ENCODE measurements at places on chromosomes 11 and 22.

GRCh38 chr22:47016631-47017030, 254.2 kb downstream of the TBC1D22A start:
- DNase-seq, result no peak

DNA sequence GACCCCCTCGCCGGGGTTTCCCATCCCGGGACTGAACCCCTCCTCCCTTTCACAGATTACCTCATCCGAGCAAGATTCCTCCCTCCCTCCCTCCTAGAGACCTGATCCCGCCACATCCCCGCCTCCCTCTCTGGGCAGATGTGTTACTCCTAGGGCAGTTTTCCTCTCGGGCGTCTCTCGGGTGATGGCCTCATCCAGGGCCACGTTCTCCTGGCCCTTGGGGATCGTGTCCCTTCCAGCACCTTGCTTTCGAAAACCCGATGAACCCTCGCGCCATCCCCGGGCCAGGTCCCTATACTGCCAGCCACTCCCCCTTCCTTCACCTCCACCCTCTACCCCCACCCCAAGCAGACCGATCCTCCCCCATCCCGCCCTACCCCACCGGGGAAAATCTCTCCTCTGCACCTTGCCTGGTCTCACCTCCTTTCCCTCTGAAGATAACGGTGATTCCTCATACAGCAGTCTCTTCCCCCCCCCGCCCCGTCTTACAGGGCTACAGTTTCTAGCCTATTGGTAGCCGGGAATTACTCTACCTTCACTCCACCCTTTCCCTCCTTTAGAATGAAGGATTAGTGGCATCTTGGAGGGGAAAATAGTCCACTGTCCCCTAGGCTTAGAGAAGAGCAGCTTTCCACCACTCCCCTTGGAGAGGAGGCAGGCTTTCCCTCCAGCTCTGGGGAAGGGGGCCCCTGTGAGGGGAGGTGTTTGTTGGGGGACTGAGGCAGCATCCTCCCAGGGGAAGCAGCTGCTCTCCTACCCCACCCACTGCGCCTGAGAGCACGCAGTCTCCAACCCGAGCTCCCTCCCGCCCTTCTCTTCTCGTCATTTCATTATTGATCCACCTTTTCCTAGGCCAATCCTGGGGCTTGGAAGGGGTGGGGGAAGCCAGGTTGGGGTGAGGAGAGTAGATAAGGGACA, 1.2 kb downstream of the KMT2A start:
- no peak for DNase-seq

DNA sequence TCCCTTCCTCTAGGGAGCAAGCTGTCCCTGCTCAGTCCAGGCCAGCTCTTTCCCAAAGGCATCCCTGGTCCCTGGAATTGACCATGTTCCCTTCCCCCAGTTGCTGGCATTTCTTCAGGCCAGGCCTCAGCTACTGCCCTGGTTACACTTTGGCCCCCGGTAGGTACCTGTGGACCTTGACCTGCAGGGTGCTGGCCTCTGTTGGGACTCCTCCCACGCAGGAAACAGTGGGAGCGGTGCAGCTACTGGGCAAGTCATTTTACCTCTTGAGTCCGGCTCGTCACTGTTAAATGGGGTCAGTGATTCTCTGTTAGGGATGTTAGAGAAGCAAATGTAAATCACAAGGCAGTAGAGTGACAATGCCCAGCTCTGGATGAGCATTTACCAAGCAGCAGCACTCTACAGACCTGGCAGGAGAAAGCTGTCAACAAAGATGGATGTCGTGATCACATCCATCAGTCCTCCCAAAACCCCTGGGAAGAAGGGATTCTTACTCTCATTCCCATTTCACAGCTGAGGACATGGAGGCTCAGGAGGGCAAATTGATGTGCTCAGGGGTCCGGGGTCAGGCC, 16.9 kb downstream of the MYO7A start:
- no peak for DNase-seq

DNA sequence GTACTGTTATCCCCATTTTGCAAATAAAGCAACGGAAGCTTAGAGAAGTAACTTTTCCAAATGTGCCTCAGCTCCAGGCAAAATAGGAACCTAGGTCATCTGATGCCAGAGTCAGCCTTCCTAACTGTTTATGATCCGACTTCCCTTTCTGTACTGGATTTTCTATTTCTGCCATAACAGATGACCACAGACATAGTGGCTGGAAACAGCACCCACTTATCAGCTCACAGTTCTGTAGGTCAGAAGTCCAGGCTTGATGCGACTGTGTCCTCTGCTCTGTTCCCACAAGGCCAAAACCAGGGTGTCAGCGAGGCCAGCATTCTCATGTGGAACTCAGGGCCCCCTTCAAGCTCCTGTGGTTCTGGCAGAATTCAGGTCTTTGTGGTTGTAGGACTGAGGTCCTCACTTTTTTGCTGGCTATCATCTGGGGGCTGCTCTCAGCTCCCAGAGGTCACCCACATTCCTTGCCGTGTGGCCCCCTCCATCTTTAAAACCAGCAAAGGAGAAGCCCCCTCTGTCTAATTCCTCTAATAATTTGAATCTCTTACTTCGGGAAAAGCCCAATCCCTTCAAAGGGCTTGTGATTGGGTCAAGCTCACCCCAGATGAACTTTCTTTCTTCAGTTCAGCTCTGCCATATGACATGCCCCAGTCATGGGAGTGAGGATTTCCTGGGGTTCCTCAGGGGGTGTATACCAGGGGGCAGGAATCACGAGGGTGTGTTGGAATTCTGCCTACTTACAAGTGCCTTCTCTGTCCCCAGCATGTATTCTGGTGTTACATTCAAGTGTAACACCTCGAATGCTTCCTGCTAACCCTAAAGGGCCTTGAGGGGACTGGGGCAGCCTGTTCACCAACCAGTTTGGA, 15.3 kb downstream of the KCNJ5 start:
- DNase-seq, result no peak

DNA sequence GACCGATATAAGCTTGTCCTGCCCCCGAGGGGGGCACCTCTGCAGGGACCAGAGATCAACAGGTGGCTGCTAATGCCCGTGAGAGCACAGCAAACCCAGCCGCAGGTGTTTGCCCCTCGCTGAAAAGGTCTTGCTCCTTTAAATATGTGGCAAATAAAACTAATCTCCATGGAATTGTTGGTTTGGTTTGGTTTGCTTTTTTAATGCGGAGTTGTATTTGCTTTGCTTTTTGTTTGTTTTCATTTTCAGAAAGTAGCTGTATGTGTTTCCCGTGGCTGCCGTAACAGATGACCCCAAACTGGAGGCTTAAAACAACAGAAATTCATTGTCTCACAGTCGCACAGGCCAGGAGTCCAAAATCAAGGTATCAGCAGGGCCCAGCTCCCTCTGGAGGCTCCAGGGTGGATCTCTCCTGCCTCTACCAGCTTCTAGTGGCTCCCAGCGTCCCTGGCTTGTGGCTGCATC, 93.0 kb downstream of the CELSR1 start:
- DNase-seq, result no peak

GRCh38 chr11:83140691-83141455, 16.1 kb upstream of the PCF11 start:
- DNase-seq, result peak; percentile 17

DNA sequence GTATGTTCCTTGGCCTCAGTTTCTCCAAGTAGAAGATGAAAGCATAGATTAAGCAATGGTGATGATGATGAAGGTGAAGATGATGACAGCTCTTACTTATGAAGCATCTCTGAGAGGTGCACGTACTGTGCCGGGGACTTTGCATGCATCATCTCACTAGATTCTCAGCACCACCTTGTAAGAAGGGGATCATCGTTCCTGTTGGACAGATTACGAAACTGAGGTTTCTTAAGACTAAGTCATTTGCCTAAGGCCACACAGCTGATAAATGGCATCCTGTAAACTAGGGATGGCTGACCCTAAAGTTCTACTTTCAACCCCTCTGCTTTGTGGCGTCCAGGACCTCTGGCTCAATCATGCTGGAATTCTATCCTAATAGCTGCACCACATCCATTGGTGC, 8.7 kb downstream of the MS4A15 start:
- no peak for DNase-seq

- no peak for DNase-seq
These were observed 61.3 kb downstream of the BCL2L13 start for GRCh38 chr22:17699696-17700340.

GRCh38 chr22:29690476-29690875, 29.3 kb upstream of the CABP7 start:
- no peak for DNase-seq

GRCh38 chr11:3219281-3219892, 774 bp upstream of the MRGPRG start:
- DNase-seq, result no peak

DNA sequence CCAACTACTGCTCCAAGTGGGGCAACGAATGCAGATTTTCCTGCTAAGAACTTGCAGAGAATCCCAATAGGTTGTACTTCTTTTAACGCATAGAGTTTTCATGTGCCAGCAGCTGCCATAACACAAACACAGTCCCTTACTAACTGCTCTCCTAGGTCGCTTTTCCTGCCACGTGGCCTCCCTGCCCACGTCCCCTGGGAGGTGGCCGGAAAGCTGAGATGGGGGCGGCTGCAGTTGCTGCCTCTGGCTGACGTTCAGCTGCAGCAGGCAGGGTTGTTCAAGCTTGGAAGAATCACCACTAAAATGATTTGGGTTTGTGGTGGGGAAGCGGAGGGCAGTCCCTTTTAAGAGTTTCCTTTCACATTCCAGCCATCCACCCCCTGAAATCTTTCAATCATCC, 39.3 kb downstream of the ZNF202 start:
- DNase-seq, result peak; percentile 64

DNA sequence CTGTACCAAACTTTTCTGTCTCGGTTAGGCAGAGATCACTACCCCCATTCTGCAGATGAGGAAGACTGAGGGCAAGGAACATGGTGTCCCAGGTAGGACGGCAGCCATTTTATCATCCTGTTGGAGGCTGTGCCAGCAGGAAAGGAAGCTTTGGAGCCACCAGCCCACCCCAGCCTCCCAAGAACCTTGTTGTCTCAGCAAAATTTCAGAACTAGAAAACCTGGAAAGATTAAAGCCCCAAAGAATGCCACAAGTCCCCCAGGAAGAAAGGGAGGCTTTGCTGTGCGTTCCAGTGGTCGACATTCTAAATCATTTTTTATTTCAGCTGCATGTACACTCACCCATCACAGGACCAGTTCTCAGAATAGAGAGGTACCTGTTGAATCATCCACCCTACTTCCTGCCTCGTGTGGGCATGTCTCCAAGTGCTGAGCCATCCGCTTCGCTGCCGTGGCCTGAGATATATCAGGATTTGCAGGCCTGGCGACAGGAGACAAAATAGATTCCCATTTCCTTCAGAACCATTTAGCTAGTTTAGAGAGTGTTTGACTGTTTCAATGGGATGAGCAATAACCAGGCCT, 13.0 kb upstream of the EIF3D start:
- no peak for DNase-seq

GRCh38 chr11:73233211-73233610, 15.1 kb downstream of the P2RY2 start:
- no peak for DNase-seq

DNA sequence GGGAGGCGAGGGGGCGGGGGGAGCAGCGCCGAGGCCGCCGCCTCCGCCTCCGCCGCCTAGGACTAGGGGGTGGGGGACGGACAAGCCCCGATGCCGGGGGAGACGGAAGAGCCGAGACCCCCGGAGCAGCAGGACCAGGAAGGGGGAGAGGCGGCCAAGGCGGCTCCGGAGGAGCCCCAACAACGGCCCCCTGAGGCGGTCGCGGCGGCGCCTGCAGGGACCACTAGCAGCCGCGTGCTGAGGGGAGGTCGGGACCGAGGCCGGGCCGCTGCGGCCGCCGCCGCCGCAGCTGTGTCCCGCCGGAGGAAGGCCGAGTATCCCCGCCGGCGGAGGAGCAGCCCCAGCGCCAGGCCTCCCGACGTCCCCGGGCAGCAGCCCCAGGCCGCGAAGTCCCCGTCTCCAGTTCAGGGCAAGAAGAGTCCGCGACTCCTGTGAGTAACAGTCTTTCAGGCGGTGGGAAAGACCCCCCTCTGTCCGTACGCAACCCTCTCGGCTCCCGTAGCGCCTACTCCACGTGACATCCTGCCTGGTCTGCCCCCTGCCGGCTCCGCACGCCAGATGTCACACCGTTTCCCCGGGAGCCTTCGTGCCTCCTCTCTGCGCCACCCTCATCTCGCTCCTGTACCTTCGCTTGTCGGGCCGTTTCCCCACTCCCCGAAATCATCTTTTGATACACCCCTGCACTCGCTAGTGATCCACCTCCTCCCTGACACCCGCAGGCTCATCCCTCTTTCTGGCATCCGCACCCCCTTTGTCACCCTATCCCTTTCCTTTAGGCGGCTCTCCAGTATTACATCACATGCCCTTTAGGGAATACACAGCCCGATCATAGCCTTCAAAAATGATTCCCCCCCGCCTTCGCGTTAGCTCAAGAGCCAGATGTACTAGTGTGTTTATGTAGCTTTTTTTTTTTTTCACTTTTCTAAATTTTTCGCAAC, 598 bp downstream of the ZFP91 start:
- peak; percentile 76 for DNase-seq

GRCh38 chr11:119693253-119693815, 35.7 kb downstream of the NECTIN1 start:
- DNase-seq, result no peak

DNA sequence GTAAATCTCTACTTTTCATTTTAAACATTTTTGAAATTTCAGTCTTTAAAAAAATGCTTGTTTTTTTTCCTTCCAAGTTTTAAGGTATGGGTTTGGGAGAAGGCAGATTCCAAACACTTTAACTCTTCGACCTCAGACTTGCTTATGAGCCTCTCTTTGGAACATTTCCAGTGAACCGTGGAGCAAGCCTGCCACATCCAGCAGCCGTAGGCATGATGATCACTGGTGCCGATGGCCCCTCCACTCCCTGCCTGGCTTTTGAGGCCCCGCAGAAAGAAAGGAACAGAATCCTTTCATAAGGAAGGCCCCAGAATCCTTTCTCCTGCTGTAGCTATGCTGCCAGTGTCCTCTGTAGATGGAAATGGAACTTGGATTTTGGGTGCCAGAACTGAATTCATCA, 50.7 kb downstream of the BMAL1 start:
- no peak for DNase-seq

DNA sequence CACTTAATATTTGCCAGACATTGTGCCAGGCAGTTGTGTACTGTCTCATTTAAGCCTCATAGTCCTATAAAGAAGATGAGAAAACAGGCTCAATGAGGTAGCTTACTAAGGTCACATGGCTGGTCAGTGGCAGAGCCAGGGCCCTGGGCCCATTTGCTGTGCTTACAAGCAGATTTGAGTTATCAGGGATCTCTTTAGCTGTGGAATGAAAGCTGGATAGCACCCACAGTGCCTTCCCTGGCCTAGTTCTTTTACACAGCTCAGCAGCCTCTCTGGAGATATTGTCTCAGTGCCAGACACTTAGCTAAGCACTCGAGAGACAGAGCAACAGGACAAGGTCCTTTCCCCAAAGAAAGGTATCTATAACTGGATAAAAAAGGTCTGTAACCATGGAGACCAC, 6.1 kb downstream of the TMEM86A start:
- DNase-seq, result no peak

DNA sequence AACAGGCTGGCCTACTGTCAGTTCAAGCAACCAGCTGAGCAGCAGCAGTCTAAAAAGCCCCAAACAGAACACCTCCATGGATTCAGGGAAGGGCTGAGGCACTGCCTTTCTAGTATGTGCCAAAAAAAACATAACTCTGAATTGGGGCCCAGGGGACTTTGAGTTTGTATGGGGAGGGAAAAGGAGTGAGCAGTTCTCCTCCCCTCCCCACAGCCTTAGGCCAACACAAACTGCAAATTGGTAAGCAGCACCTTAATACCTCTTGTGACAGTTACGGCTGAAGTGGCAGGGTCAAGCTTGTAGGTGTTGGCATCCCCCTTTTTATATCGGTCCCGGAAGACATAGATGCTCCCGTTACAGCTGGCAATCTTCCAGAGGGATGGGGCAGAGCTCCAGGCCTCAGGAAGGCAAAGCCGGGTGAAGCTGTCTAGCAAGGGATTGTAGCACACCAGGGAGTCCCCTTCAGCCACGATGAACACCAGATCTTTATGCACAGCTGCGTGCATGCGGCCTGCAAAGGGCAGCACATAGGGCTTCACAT, 6.0 kb downstream of the KBTBD4 start:
- DNase-seq, result no peak

Measured in GF-D8 (cell line).